D721Med (cell line): ENCODE measurements at places on chromosomes 3 and 15.
A peak's percentile ranks its signal among the peaks of the same experiment; 100 is the strongest.

GRCh38 chr3:77068808-77069207 is 28.9 kb downstream of the ROBO2 start:
- no peak for DNase-seq

GRCh38 chr15:39326306-39326975 is 254.4 kb upstream of the THBS1 start:
- DNase-seq, result peak; percentile 13

GRCh38 chr15:30962659-30963058 is 28.8 kb downstream of the MTMR10 start:
- DNase-seq, result no peak

- DNase-seq, result no peak
Measured at GRCh38 chr15:87633525-87633924, 623.0 kb downstream of the NTRK3 start.

DNA sequence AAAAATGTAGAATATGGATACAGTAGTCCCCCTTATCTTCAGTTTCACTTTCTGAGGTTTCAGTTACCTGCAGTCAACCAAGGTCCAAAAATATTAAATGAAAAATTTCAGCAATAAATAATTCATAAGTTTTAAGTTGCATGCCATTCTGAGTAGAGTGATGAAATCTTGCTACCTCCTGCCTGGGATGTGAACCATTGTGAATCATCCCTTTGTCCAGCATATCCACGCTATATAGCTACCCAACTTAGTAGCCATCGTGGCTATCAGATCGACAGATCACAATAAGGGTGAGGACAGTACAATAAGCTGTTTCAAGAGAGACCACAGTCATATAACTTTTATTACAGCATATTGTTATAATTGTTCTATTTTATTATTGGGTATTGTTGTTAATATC is 1.2 kb upstream of the LARS2 start:
- DNase-seq, result no peak

GRCh38 chr3:104939196-104939595 is 427.5 kb upstream of the ALCAM start:
- DNase-seq, result no peak

DNA sequence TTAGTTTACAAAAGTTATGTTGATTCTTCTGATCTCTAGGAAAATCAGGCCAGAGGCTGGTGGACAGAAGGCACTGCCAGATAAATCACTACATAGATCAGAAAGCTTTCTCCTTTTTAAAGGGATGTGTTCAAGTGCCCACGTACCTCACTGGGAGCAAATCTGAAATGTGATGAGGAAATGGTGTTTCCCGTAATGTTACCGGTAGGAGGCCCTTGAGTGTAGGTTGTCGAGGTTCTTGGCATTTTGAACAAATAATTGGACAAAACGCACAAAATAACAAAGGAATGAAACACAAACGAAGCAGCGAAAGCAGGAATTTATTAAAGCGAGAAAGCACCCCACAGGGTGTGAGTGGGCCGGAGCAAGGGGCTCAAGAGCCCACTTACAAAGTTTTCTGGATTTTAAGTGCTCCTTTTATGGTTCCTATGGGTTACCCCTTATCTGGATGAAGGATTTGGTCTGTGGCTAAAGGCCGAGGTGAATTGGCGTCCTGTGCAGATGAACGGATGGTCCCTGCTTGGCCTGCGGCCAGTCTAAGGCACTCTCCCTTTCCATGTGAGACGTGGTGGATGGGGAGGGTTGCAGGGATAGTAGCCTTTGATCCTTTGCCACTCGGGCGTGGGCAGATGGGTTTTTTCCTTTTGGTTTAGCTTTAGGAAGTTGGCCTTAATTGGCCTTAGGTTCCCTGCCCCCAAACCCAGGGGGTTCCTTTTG is 1.0 kb downstream of the SNX1 start:
- no peak for DNase-seq

DNA sequence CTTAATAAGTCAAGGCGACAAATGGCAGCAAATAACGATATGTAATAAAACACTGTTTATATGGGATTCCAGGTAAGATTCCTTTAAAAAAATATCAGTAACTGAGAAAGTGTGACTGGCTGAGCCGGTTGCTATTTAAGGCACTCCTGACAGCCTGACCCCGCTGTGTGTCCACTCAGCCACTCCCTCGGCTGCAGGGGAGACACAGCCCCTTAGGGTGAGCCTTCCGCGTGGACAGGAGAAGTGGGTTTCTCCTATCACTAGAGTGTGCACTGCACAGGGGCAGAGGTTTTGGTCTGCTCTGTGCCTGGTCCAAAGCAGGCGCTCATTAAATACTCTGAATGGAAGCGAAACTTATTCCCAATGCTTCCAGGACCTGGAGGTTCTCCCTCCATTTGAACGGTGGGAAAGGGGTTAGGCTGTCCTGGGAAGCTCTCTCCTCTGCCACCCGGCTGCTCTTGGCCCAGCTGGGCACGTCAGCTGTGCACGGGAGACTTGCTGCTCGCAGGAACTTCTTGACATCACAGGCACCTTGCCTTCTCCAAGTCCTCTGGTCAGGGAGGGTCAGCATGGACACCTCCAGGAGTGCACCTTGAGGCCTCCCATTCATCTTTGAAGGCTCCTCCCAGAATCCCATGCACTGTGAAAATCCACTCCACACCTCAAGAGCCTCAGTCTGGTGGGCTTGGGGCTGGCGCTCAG is 43.3 kb upstream of the SLCO2A1 start:
- DNase-seq, result no peak

- no peak for DNase-seq
Measured at GRCh38 chr3:45993421-45994027, 2.1 kb downstream of the FYCO1 start.

GRCh38 chr3:187739094-187739560 is 6.1 kb downstream of the BCL6 start:
- DNase-seq, result no peak
